ENCODE measurements at places on chromosomes 6 and 20.

DNA sequence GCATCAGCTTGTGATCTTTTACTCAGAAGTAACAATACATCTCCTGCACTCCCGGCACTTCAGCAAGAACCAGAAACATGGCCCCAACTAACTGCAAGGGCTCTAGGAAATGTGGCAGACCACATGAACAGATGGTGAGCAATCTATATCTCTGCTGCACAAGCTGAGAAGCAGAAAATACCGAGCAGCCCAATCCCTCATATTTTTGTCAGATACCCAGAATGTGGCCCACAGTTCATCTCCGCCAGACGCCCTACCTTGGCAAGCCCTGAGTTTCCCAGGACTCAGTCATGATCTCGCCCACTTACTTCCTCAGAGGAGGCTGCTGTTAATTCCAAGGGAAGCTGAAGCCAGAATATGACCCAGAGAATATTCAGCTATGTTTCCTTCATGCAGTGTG, 63.1 kb upstream of the PHACTR1 start:
- DNase-seq, result no peak

- peak; percentile 35 for DNase-seq
Measured at GRCh38 chr6:170092826-170093225, 198.1 kb downstream of the DLL1 start.

DNA sequence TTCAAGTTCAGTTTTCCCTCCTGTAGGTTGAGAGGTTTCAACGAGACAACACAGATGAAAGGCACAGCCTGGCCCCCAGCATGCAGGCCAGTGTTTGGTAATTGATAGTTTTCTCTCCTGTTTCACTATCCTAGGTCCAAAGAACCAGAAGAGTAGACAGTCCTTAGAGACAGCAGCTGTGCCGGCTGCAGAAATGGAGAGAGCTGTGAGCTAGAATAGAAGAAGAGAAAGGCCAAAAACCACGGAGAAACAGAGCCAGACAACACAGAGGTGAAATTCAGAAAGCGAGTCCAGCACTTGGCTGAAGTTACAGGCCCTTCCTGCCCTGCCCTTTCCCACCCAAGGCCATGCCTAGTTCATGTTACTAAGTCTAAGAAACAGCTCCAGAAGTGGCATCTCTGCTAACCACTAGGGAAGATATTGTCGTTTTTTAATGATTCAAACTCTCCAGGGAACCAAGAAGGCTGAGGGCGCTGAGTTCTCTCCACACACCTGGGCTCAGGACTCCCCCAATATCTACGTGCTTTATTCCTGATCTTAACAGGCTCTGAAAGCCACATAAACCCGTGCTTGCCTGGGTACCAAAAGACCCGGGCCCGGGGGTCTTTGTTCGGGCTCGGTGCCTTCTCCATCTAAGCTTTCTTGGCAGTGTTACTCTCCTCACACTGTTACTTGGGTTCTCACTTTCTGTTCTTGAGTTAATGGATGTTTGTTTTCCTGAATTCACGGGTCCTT, 16.5 kb upstream of the RBPJL start:
- no peak for DNase-seq

DNA sequence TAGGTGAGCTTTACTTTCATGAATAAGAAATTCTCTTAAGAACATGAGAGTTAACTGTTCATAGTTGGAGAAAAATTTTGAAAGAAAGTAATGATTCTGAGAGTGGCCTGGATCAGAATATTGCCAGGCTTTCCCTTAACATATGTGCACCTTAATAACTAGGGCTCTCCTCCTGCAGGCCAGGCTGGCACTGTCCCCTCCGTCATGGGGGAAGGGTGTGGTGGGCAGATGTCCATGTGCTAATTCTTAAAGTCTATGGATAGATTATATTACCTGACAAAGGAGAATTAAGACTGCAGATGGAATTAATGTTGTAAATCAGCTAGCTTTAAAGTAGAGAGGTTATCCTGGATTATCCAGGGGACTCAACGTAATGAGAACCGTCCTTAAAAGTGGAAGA, 10.9 kb upstream of the KLHL32 start:
- DNase-seq, result no peak

GRCh38 chr6:45786355-45786781, 229.3 kb downstream of the CLIC5 start:
- no peak for DNase-seq

- peak; percentile 72 for DNase-seq
Measured at GRCh38 chr20:2652724-2653555, 508 bp downstream of the NOP56 start.

DNA sequence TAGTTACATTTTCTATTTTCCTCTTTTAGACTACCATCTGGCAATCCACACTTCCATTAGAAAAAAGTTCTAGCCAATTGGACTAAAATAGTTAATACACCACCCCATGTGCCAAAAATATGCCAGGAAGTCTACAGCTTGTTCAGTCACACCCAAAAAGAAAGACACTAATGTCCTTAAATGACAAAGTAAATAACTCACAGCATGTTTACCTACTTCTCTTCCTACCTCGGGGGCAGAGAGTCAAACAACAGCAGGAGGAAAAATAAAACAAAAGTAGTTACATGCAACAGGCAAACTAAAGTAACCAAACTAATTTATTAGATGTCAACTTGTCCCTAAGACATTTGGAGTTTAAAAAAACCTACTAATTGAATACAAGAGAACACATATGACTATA, 57.0 kb downstream of the UBE3D start:
- no peak for DNase-seq

- no peak for DNase-seq
Measured at GRCh38 chr6:17940151-17940792, 47.2 kb downstream of the KIF13A start.

DNA sequence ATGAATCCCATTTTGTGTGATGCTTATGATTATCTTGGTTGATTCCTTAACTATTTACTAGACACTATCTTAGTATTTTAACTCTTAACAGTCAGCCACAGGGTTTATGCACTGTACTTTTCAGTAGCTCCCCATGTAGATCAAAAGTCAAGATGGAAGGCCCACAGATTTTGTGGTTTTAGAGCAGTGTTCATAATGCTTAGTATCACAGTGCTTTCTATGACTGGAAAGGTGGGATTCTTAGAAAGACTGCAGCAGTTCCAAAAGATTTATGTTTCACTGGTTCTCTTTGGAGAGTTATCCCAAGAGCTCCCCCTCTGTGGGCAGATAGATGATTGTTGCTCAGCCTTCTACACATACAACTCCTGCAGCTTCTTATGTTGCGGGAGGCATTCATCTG, 34.5 kb downstream of the ANKRD6 start:
- DNase-seq, result no peak

DNA sequence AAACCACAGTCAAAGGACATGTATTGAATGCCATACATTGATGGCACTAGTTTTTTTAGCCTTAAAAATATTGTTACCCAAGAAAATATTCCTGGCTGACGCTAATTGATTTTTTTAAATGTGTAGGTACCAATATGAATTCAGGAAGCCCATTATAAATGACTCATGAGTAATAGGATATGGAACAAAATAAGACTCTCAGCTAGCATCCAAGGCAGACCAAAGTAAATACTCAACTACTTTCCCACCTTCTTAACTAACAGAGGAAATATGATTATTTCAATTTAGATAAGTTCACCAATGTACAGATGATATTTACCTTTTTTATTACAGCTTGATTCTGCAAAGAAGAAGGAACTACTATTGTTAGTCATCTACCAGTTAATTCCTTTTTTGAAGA, 43.2 kb upstream of the TXNDC5 start:
- DNase-seq, result no peak

GRCh38 chr6:56101141-56101553, 146.2 kb downstream of the COL21A1 start:
- no peak for DNase-seq

GRCh38 chr6:86869500-86869899, 67.8 kb upstream of the HTR1E start:
- no peak for DNase-seq

DNA sequence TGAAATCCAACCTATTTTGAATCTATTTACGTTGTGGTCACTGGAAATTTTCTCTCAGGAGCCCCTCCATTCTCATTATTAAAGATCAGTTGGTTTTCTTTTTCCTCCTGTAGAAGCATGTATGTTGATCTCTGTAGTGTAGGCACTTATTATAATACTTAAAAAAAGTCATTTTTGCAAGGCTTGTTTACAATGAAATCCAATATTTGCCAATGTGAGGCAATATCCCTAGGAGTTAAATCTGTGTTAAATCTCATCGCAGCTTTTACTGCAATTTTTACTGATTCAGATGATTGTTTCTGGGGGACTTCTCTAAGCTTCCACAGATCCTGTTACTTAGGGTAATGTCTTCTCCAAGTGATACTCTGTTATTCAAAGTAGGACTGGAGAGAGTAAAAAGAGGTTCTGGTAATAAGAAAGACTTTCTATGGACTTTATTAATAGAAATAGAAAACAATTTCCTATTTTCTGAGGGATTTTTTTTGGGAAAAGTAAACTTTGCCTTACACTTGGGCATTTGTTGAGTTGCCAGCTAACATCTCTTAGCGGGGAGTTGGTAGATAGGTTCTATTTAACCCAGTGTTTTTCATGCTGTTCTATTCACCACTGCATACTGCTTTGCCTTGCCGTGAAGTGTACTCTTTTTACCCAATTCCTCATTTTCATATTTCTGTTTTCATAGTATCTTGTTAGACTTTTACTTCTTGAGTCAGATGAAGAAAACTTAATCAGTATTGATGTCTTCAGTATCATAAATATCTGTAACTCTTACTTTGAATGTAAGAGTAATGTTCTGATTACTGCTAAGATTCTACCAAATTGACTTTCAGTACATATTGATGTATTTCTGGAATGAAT, 48.6 kb downstream of the CDKAL1 start:
- DNase-seq, result no peak

GRCh38 chr20:36532388-36532787, 8.9 kb upstream of the MYL9 start:
- no peak for DNase-seq

DNA sequence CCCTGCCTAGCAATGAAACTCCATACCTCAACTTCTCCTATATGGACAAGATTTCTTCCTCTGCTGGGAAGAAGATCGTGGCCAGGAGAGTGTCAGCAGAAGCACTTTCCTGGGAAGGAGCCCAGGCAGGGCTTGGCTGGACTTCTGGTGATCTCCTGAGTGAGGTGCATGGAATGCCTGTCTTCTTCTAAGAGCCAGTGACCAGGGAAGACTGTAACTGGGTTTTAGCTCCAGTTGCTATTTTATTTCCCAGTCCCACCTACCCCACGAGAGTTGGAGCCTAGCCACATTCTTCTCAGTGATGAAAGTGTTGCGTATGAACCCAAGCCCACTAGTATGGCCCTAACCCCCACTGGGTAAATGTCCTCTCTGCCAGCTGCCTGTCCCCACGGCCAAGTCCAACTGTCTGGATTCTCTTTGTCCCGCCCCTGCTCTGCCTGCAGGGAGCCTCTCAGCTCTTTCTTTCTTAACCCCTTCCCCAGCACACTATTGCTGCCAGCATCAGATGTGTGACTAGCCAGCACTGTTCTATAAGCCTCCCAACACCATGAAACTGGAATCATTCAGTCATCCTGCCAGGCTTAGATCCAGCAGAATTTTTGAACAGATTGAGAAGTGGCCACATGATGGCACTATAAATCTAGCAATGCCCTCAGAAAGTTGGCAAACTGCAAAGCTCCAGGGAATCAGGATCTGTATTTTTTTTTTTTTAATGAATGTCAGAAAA, 69.8 kb upstream of the FAM184A start:
- peak; percentile 75 for DNase-seq

GRCh38 chr6:166950443-166950821, 5.9 kb downstream of the RNASET2 start:
- no peak for DNase-seq

DNA sequence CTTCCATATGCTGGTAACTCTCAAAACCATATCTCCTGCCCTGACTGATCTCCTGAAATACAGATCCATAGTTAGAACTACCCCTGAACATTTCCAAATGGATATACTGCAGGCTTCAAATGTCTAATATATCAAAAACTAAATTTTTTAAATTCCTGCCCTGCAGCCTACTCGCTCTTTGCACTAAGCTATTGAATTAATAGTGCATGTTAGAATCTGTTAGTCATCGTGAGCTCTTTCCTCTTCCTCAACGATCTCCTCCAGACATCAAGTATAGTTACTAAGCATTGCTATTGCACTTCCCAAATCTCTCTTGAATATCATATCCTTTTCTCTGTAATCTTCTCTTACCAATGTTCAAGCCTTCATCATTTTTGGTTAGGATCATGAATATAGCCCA, 26.0 kb upstream of the RSPO3 start:
- no peak for DNase-seq

DNA sequence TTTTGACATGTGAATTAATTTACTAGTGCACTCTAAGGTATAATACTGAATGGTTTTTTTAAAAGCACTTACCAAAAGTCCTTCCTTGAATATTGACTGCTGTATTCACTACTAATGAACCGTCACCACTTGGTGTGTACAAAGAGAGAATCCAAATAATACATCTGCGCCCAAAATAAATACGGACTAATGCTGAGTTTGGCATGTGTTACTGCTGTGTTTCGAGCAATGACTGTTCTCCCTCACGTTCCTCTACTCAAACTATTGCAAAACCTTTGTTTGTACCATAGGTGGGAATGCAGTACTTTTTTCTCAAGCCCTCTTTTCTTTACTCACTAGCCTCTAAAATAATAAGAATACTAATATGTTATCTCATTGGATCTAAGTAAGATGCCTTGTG, 305.5 kb downstream of the QKI start:
- DNase-seq, result no peak

DNA sequence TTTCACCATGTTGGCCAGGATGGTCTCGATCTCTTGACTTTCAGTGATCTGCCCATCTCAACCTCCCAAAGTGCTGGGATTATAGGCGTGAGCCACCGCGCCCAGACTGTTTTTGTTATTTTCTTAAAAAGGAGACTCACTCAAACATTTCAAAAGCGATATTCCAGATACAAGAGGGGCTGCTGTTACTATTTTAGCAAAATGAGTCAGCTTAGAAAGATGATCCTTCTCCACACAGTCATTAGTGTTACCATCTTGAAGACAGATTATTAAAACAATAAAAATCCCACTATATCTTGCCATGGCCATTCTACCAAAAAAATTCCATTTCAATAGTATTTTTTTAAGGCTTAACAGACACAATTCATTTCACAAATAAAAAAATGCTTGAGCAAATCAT, 102.8 kb downstream of the PREP start:
- DNase-seq, result no peak

DNA sequence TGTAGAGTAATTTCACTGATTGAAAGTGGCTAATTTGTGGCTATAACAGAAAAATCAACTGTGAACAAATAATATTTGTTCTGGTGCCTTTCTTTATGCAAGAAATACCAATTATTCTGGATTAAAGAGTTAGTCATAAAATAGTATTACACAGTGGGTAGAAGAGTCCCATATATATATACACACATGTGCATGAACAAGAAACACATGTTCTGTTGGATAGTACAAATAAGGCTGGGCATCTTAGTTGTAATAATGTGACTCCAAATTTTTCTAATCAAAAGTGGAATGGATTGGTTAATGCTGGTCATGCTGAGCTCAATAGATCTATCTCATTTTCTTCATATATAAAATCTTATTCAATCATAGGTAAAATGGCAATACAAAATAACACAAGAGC, 179.4 kb downstream of the OGFRL1 start:
- DNase-seq, result no peak

DNA sequence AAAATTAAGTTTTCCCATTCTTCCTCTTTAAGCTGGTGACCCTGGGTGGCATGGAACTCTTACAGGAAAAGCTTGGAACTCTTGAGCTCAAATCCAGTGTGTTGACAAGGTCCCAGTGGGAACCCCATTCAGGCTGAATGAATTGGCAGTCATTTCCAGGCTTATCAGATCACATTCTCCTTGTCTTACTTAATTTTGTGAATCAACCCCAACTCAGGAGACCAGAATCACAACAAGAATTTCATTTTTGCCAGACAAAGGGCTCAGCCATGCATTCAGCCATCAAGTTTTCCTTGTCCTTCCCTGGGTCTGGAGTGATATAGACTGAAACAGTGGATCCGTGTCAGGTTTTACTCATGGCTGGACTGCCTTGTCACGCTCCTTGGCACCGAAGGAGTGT, 92.1 kb upstream of the EEF1E1 start:
- no peak for DNase-seq

Measured in head of caudate nucleus (tissue), 42 donors.